ENCODE measurements at places on chromosomes 2 and 18.

- DNase-seq = no peak
Observed at GRCh38 chr2:163121483-163121882, 282.9 kb upstream of the KCNH7 start.

DNA sequence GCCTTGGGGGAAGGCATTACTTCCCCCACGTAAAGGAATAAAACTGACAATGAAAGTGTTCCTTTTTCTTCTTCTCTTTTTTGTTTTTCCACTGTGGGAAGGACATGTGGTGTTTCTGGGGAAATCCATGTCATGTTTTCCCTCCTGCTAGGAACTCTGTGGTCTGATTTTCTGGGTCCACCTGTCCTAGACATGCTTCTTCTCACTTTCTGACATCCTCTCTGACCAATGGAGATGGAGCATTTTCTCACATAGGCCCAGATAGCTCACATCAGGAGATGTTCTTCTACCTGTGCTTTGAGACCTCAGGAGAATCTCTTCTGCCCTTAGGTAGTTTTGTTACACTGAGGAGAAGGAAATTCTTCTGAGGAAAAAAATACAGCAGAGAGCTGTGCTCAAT is 252.0 kb upstream of the SIX3 start:
- no peak for DNase-seq

GRCh38 chr18:55743133-55743532 is 155.1 kb upstream of the TCF4 start:
- DNase-seq = no peak

- DNase-seq = no peak
Observed at GRCh38 chr2:64651590-64651989, 2.1 kb downstream of the SERTAD2 start.

- DNase-seq = no peak
Observed at GRCh38 chr2:138275881-138276280, 225.7 kb upstream of the SPOPL start.

GRCh38 chr2:97788986-97789644 is 75.7 kb downstream of the ZAP70 start:
- DNase-seq = no peak

- DNase-seq = no peak
Observed at GRCh38 chr2:136319237-136319636, 201.3 kb upstream of the CXCR4 start.

DNA sequence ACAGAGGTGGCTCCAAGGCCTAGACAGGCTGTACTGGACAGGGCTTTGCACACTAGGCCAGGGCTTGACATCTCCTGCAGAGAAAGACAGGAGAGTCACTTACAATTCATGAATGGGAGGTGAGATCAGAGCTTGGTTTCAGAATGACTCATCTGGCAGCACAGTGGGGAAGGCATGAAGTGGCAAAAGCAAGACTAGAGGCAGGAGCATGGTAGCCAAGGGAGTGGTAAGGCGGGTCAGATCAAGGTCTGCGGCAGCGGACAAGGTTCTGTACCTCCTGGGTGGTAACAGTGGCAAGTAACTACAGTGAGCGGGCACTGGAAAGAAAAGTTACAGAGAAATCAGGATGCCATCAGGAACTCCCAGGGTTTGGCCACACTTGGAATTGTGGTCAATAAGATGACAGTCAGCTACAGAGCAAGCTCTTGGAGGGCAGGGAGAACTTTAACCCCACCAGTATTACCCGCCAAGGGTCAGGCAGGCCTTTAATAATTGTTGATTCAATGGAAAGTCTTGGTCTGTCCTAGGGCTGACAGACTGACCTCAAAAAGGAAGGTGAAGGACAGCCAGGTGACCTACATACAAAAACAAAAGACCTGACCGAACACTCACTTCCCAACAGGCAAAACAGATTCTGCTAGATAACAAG is 5.7 kb downstream of the MCFD2 start:
- DNase-seq = peak; percentile 35

DNA sequence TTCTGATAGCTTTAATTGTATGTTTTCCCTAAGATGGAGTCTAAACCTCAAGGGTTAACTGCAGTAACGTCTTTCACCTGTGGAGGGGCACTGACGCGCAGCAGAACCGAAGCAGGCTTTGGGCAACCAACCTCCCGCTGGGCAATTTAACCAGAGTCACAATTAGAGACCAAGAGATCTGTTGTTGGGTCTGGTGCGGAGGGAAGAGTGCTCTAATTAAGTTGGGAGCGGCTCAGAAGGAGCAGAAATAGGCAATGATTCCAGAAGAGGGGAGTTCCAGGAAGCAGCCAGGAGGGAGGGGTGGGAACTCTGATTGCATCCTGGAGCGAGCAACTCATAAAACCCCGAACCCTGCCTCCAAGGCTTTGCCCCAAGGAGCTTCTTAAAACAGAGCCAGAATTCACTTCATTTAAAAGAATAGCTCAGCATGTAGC is 245.8 kb downstream of the PAX3 start:
- no peak for DNase-seq

- no peak for DNase-seq
Observed at GRCh38 chr2:51597086-51597485, 565.2 kb upstream of the NRXN1 start.

GRCh38 chr2:215436705-215437565 is 1.1 kb upstream of the FN1 start:
- DNase-seq = no peak

- no peak for DNase-seq
Observed at GRCh38 chr2:217156801-217157200, 296.9 kb upstream of the TNP1 start.

GRCh38 chr2:101410746-101411145 is 23.4 kb upstream of the CREG2 start:
- DNase-seq = no peak

- DNase-seq = no peak
Observed at GRCh38 chr2:96506016-96506906, 1.1 kb upstream of the NEURL3 start.

DNA sequence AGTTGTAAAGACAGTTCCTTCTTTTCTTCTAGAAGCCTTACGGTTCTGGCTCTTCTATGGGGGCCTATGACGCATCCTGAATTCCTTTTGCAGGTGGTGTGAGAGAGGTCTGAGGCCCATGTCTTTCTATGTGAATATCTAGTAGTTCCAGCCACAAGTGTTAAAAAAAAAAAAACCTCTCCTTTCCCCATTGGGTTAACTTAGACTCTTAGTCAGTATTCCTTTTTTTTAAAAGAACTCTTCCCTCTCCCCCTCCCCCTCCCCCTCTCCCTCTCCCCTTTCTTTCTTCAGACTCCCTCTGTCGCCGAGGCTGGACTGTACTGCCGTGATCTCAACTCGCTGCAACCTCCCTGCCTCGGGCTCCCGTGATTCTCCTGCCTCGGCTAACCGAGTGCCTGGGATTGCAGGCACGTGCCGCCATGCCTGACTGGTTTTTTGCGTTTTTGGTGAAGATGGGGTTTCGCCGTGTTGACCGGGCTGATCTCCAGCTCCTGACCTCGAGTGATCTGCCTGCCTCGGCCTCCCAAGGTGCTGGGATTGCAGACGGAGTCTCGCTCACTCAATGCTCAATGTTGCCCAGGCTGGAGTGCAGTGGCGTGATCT is 11.4 kb upstream of the CIDEA start:
- DNase-seq = no peak

DNA sequence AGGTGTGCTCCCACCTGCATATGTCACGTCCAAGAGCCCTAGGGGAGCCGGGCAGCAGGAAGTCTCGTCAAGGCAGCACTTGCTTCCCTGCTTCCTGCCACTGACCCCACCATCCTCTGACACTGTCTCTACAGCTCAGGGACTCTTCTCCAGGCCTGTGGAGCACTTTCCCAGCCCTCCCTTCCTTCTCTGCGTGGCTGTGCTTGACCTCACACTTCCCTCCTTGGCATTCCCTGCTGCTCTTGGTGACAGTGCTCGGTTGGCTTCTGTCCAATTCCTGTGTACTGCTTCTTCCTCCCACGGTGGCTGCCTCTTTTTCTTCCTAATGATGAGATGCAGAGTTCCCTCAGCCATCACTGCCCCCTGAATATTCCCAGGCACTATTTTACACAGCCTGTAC is 2.8 kb downstream of the CIDEA start:
- DNase-seq = no peak

DNA sequence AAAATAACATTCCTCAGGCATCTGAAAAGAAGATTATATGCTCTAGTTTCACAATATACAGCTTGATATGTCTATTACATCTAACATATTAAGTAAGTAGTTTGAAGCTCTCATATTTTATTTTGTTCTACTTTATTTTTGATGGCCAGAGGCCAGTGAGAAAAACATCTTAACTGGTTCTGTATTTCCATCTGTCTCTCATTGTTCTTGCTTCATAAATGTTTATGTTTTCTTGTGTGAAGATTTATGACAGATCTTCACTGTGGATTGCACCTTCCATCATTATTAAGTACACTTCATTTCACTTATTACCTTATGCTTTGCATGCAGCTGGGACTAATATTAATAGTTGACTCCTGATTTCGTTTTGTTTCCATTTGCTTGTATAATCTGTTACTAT is 511.2 kb downstream of the TSN start:
- DNase-seq = no peak

DNA sequence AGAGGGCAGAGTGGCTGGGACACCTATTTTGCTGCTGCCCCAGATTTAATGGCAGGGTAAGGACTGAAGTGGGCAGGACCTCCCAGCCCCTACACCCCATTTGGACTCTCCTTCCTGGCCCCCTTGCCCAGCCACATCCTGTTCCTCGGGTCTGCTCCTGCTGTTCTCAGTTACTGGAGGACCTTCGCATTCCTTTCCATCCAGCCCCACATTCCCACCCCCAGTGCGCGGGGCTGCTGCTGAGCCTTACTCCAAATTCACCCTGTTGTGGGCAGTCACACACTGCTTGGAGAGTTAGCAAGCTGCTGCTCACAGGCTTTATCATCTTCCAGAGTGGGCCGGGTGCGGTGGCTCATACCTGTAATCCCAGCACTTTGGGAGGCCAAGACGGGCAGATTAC is 75.2 kb upstream of the SLC14A2 start:
- DNase-seq = no peak

DNA sequence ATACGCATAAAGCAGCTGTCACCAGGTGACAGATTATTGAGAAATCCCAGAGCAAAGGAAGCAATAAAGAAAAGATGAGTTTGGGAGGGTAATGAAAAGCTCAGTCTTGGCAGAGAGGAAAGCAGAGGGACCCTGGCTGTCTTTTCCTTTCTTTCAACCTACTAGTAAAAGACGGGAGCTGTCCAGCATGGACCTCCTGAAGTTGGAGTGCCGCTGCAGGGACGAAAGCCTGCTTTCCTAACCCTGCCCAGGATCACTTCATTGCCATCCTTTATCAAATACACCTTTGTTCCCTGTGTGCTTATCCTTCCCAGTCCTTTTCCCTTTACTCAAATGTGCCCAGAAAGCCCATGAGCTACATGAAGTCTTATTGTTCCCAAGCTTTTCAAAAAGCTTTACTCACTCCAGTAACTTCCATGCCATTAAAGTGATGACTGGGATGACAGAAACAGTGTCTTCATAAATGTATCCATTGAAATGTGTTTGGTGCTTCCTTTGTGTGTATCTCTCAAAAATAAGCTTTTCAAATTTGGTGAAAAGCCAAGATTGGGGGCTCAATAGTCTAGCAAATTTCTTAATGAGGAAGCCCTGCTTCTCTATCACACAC is 3.7 kb upstream of the SPR start:
- DNase-seq = no peak

All from stimulated activated CD4-positive, alpha-beta T cell treated with anti-CD3 and anti-CD28 coated beads, TNF-alpha, amount 100 ng/mL, for 48 hours (primary cell).